Mesothelial cell of epicardium (in vitro differentiated cells): ENCODE measurements at places on chromosomes 4 and X.

DNA sequence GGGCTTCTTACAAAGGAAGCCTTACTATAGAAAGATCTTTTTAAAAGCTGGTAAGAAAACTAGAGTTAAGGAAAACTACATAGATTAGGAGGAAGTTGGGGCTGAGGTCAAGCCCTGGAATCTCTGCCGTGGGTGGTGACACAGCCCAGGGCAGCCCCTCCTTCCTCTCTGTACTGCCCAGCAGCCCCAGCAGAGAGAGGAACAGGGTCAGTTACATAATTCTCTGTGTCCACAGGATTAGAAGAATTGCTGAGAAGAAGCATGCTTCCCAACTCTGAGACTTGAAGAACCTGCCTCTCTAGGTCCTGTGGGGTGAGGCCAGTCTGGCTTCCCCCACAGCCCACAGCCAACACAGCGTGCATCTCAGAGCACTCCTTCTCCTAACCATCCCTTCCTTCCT, 9.2 kb upstream of the ABLIM2 start:
- DNase-seq: no peak

- no peak for DNase-seq
These were observed 44.9 kb downstream of the AFAP1 start for GRCh38 chr4:7894677-7895181.

GRCh38 chrX:23766650-23767551, 16.1 kb upstream of the SAT1 start:
- DNase-seq: no peak

DNA sequence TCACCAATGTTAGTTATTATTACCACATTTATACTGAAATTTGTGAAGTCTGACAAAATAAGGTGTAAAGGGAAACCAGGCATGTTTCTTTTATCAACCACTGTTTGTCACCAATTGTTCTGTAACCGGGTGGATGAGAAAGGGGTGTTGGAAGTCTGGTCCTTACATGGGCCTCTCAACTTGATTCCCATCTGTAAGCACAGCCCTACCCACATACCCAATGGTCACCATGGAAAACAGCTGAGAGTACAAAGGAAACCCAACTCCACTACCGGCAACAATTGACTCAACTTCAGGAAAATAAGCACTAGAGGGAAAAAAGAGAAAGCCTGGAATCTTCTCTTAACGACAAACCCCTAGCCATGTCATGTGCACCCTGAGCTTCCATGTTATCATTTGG, 70.8 kb upstream of the PTCHD1 start:
- DNase-seq: no peak

DNA sequence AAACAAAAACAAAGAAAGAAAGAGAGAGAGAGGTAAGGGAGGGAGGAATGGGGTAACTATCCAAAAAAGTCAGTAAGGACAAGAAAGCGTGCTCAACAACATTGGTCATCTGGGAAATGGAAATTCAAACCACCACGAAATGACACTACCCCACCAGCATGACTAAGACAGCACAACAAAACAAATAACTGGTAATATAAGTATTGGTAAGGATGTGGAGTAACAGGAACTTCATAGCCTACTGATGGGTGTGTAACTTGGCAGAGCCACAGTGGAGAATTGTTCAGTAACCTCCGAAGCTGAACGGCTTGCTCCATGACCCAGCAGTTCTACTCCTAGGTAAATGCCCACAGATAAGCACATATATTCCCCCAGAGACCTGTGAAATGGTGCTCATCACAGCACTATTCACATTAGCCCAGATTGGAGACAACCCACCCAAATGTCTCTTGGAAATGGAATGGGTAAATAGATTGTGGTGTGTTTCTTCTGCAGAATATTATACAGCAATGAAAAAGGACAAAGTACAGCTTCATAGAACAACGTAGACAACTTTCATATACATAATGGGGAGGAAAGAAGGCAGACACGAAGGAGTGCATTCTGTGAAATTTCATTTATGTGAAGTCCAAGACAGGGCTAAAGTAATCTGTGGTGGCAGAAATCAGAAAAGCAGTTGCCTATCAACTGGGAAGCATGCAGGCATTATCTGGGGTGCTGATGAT, 95.5 kb upstream of the ATP6AP2 start:
- DNase-seq: no peak

- DNase-seq: no peak
These were observed 883 bp upstream of the PPM1K start for GRCh38 chr4:88285235-88285653.

GRCh38 chrX:9859711-9860555, 73.7 kb downstream of the SHROOM2 start:
- DNase-seq: no peak

DNA sequence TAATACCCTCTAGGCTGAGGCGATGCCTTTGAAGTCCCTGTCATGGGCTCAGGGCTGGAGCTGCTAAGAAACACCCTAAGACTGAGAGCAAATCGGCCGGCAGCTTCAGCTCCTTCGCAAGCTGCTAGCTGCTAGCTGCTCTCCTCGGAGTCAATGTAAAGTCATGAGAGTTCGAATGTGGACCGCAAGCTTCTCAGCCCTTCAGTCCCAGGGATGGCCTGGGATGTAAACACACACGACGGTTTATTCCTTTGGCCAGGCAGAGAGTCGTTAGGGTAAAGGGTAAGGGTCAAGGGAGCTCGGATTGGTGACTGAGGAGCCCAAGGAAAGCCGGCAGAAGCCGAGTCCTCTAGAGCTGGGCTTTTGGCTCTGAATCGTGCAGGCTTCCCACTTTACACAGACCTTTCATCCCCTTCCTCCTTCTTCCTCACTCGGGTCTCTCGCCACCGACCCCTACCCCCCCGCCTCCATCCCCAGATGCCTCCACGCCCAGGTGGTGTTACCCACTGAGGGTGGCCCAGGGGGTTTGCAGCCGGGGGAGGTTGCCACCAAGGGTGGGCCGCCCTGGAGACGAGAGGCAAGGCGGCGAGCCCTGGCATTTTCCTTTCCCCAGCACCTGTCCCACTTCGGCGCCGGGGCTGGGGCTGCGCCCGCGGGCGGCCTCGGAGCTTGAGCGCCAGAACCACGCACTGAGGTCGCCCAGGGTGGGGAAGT, 3.1 kb upstream of the BCORL1 start:
- no peak for DNase-seq

- DNase-seq: no peak
These were observed 58.0 kb upstream of the CCSER1 start for GRCh38 chr4:90069151-90069550.
